ENCODE measurements at places on chromosomes 2 and 18. TPM values are rescaled to one million over a fixed set of nuclear protein-coding genes. Genes with fewer than 3 reads are reported as not detected.
A peak's percentile ranks its signal among the peaks of the same experiment; 100 is the strongest.

GRCh38 chr2:60676706-60677330 is 79.2 kb upstream of the PAPOLG start:
- DNase-seq = peak; percentile 57

- DNase-seq = no peak
Observed at GRCh38 chr18:36856815-36857214, 27.9 kb downstream of the KIAA1328 start.

DNA sequence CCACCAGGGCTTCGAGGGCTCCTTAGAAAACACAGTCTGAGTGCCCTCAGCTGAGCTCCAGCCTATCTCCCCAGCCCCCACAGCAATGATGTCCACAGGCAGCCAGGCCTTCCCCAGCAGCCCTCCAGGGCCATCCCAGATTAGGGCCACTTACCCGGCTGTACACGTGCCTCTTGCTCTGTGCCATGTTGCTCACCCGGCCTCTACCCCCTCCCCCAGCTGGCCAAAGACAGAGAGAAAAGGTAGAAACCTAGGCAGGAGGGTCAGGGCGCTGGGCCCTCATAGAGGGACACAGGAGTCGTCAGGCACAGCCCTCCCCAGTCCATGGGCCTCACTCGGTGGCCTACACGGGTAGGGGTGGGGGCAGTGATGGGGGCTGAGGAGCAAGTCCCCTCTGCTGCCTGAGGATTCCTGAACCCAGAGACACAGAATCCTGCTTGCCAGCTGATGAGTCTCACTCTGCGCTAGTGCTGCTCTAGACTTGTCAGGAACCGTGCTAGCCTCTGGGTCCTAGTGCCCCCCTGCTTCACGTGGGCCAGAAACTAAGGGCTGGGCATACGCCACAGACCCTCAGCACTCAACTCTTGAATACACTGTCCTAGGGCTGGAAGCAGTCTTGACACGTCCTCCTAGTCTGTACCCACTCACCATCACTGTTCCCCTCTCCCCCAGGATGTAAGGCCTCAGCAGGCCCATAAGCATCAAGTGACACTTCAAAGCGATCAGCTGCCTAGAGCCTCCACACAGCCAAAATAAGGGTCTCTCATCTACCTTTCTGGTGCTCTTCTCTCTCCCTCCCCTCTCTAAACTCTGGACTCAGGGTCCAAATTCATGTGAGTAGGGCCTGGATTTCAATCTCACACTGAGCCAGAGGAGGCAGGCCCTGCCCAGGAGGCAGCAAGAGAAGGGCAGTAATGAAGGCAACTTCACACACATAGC is at the start of gene DCTN1:
DCTN1 (minus strand) TSS at position 461 of the 939 bp plus-strand sequence; CDS start at position 187, 274 bp downstream.
- no peak for DNase-seq

GRCh38 chr18:57275111-57275510 is 77.2 kb upstream of the ST8SIA3 start:
- no peak for DNase-seq

GRCh38 chr2:71934320-71934593 is 213.4 kb downstream of the CYP26B1 start:
- DNase-seq = no peak

GRCh38 chr18:73746101-73746500 is 401.5 kb downstream of the FBXO15 start:
- DNase-seq = no peak

GRCh38 chr2:10385933-10386773 is 62.0 kb downstream of the ODC1 start:
- DNase-seq = no peak

DNA sequence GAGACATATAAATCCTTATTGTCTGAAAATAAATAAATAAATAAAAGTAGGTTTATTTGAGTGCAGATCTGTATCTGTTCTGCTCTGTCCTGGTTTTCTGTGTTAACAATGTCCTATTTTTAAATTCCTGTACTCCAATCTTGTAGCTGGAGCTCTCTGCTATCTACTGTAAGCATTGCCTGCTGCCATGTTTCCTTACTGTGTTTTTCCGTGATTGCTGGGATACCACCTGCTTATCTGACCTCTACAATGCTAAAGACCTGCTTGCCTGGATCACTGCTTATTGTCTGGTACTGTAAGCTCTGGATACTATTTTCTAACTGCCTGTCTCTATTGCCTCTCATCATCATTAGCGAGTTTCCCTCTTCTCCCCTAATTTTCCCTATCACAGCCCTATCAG is 11.6 kb downstream of the PTPN4 start:
- no peak for DNase-seq

Gene PDE1A
- 0.27 TPM for total RNA-seq

Gene LIPG
- under 0.01 TPM for total RNA-seq

Gene DCDC2C
- total RNA-seq = not detected

Gene GLB1L
- total RNA-seq = 21.8 TPM
